ENCODE measurements at places on chromosomes 16 and 17. TPM values are rescaled to one million over a fixed set of nuclear protein-coding genes. Genes with fewer than 3 reads are reported as not detected.
A peak's percentile ranks its signal among the peaks of the same experiment; 100 is the strongest.

- no peak for DNase-seq
Observed at GRCh38 chr16:3143598-3144320, 8.9 kb downstream of the ZNF213 start.

DNA sequence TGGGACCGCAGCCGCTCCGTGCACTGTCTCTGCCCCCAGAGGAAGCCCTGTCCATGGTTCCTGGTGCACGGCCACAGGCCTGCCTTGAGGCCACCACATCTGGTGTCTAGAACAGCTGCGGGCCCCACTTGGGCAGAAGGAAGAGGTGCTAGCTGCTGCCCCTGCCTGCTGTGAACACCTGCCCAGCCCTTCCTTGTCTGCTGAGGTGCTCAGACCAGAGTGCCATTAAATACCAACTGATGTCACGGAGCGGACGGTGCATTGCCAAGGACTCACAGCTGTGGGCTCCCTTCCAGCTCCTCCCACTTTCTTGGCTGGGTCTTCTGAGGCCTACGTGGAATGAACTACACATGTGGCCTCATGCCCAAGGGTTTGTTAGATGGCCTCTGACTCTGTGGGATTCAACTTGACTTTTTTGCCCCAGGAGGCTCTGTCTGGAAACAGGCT lies 146.1 kb downstream of the RAB11FIP4 start:
- peak; percentile 62 for DNase-seq

Gene TBC1D3C
- not detected for total RNA-seq

- DNase-seq, result no peak
Observed at GRCh38 chr17:80990921-80991644, 558 bp upstream of the CHMP6 start.

DNA sequence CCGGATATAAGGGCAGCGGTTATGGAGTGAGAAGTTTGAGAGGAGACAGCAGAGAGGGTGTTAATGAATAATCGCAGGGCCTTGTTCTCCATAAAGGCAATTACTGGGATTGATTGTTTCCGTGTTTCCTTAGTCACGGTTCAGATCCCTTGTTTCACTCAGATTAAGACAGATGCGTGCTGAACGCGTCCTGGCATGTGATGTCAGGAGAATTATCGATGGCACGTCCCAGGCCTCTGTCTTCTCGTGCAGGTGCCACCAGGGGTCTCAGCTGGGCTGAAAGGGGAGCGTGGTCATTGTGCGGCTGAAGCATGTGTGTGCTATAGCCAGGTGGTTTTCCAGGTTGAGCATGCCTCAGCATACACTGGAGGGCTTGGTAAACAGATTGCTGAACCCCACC lies 142.4 kb upstream of the NOL11 start:
- DNase-seq, result no peak

DNA sequence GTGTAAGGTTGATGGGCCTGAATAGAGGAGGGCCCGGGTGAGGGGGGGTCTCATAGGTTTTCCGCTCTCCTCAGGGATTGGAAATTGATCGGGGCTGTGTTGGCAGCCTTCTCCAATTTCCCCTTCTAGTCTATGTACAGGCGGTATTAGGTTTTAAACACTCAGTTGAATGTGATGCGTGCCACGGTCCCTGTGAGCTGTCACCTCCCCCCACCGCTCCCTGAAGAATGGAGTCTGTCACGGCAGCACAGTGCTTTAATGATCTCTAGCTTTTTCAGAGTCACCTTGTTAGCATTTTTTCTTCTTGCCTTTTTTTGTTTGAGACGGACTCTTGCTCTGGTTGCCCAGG lies 800 bp downstream of the COX4I1 start:
- DNase-seq, result no peak

Data from IMR-90 (cell line).